NCI-H226 (cell line): ENCODE measurements at places on chromosomes 2 and 18.

DNA sequence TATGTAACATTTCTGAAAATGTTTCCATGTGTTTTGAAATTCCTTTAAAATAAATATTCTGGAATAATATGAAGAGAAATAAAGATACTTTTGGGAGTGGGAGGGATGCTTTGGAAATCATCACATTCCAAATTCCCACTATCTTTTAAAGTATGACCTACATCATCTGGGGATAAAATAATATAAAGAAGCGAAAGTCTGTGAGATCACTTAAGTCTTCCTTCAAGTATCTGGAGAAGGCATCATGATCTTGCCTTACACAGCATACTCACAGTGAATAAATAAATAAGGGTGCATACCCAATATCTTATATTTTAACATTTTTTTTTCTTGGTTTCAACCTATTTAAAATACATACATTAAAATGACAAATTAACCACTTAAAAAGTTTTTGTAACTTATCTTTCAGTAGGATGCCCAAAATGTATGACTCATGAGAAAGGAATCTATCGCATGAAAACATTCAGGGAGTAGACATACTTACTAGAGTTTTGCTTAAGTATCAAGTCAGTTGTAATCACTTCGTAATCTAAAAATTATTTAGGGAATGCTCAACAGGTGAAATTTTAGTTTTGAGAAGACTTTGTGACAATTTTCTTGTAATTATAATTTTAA lies 248.3 kb upstream of the COL3A1 start:
- DNase-seq = peak; percentile 80

- no peak for DNase-seq
Measured at GRCh38 chr2:104047516-104047915, 806.4 kb upstream of the POU3F3 start.

GRCh38 chr2:196112418-196113034 lies 43.9 kb upstream of the DNAH7 start:
- DNase-seq = peak; percentile 68

DNA sequence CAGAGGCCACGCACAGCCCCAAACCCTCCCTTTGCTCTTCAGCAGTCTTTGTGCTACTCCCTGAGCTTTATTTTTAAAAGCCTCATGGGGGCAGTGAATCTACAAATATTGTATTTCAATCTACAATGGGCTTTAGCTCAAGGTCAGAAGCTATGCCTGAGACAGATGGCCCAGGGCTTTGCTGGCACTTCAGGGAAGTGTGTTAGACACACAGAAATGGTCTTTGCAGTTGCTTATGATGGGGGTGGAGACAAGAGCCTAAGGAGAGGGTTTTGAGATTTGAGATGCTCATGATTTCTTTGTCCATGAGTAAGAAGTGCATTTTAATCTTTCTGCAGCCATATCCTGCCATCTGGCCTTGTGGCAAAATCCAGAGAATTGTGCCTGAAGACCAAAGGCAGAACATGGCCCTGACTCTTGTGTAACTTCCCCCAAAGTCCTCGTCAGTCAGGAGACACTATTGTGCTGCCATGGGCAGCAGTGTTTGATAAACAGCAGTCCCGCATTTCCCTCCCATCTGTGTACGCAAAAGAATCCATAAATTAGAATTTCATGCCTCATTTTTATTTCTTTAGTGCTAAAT lies 92.6 kb downstream of the VAPA start:
- no peak for DNase-seq

- no peak for DNase-seq
Measured at GRCh38 chr18:48734460-48734859, 195.6 kb downstream of the CTIF start.

DNA sequence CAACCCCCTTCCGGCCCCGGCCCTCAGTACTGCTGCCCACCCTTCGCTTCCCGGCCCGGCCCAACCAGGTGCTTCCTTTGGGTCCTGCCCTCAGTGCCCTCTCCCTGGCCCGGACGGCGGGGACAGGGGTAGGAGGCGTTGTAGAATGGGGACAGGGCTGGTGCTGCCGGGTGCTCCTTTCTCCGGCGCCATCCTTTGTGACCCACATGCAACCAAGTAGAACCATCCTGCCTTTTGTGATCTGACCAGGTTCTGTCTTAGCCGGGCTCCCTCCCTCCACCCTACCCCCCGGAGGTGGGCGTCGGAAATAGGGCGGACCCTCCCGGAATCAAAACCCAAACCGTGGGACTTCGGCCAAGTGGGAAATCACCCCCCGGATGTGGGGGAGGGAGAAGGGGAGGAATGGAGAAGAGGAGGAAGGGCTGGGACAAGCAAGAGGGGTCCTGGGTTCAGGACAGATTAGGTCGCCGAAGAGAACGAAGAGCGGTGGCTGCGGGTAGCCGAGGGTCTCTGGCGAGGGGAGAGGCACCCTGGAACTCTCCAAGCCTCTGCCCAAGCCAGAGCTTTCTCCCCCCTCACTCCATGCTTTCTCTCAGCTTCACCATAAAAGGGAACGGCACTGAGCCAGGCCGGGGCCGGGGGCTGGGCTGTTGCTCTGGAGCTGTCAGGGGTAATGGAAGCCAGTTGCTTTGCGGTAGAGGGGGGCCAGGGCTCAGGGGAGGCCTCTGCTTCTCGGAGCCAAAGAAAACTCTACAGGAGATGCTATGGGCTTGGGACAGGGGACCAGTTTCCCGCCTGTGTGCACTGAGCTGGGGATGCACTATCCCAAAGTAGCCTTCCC lies 756 bp upstream of the OST4 start:
- DNase-seq = no peak

GRCh38 chr2:152598975-152599759 lies 118.1 kb downstream of the PRPF40A start:
- no peak for DNase-seq

- no peak for DNase-seq
Measured at GRCh38 chr2:37355735-37356134, 11.3 kb downstream of the QPCT start.

DNA sequence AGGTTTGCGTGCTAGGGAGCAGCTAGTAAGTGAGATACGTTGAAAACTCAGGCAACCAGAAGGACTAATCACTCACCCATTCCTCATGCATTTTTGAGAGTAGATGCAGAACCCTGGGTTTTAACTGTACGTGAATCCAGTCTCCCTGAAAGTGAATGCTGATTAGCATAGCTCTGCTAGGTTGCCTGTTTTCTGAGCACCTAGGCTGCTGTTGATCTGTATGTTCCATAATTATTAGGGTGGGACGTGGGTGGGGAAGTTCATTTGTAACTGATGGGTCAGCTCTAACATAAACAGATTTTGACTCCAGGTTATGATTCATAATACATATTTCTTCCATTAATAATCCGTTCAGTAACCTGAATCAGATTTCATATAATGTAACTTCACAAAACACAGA lies 379.0 kb upstream of the FANCL start:
- no peak for DNase-seq

GRCh38 chr18:64027931-64028695 lies 58.2 kb downstream of the SERPINB8 start:
- DNase-seq = no peak

- DNase-seq = no peak
Measured at GRCh38 chr2:85323351-85323987, 4.3 kb downstream of the TGOLN2 start.

DNA sequence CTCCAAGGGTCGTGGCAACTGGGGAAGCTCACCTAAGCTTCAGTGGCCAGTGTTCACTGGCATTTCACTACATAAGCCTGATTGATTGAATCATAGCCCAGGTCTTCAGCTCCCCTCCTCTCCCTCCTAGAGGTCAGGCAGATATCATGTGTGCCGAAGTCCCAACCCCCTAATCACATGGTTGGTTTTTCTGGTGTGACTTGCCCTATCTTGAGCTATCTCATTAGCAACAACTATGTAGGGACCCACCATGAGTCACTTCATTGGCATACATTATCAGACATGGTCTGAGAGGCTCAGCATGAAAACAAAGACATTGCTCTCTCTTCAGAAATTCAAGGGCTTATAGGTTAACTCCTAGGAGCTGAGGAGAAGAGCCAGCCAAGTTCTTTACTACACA lies 76.8 kb downstream of the LYPD1 start:
- DNase-seq = no peak

DNA sequence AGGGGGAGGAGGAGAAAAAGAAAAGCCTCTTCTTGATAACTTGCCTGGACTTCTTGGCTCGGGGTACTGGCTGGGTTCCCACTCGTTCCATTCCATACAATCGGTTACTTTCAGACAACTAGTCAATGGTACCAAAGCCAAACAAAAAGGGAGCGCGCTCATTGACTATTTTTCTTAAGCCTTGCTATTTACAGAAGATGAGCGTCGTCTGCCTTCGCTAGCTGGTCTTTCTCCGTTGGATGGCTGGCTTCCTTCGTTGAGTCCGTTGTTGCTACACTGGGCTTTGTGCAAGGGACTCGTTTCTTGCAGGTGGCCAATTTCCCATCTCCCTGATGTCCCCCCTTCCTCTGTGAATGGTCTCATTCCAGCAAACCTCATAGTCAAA lies 260.4 kb downstream of the ZNF516 start:
- no peak for DNase-seq

DNA sequence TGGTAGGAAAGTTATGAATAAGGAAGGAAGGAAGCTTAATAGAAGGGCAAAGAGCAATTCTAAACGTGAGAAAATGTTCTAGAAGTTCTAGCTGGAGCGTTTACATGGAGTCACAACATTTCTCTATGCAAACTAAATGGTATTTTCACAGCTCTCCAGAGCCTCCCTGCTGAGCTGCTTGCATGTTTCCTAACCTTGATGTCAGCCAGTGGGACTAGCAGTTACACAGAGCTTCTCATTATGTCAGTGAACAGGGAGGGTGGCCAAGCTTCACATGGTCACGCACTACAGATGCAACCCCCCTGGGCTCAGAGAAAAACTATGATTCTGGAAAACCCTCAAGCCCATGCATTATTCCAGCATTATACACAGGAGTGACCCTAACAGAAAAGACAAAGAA lies 153.4 kb upstream of the CCDC150 start:
- no peak for DNase-seq

DNA sequence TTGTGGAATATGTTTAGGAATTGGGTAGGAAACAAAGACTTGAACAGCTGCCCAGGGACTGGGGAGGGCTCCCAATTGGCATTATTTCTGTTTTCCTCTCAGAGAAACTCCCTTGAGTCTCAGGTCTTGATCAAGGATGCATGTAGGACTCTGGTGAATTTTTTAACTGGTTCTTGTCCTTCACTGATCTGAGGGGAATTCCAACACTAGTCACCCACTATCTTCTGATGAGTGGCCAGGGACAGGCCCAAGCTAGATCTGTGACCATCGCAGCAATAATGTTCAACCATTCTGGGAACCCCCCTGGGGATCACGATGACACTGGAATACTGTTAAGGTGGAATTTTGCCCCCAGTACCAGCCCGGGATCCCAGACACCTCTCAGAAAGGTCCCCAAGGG lies 132.0 kb downstream of the SH3BP4 start:
- DNase-seq = no peak

DNA sequence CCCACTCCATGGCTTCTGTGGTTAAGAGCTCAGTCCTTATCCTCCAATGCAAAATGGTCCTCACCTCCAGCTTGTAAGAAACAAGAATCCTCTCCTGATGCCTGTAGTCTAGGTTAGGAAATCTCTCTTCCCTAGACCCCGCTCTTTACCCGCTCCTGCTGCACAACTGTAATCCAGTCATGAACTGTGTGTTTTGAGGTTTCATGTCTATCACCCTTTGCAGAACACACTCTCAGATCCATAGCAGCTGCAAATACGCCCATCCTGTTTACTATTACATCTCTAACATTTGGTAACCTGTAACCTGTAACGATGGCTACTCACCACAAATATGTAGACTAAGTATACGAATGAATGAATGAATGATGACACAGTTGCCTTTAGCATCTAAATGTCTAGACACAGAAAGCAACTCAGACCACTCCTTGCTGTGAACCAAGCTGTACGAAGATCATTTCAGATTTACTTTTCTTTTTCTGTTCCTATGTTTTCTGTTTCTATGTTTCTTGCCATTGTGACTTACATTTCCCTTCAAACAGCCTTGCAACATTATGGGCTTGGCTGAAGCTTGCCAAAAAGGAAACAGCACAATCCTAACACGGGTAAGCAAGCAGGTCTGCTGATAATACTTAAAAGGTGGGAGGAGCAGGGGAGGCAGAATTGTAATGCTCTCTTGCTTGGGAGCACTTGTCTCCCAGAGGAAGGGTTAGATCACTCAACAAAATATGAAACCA lies 53.7 kb downstream of the EPHA4 start:
- peak; percentile 76 for DNase-seq

DNA sequence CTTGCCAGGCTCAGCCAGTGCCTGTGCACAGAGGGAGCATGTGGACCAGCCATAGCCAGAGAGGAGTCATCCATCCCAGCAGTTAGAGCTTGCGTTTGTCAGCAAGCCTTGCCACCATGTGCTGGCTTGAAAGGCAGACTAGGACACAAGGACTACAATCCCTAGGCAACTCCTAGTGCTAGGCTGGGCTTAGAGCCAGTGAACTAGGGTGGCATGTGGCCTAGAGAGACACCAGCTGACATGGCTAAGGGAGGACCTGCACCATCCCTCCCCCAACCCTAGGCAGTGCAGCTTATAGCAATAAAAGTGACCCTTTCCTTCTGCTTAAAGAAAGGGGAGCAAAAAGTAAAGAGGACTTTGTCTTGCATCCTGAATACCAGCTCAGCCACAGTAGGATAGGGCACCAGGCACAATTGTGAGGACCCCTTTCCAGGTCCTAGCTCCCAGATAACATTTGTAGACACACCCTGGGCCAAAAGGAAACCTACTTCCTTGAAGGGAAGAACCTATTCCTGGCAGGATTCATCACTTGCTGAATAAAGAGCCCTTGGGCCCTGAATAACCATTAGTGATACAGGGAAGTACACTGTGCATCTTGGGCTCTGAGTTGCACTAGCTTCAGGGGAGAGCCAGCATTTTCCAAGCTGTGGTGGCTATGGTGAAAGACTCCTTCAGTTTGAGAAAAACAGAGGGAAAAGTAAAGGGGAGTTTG lies 38.7 kb upstream of the UXS1 start:
- DNase-seq = no peak

GRCh38 chr2:101367508-101367907 lies 19.8 kb downstream of the CREG2 start:
- DNase-seq = no peak

GRCh38 chr2:71380665-71381064 lies 49.1 kb downstream of the ZNF638 start:
- peak; percentile 58 for DNase-seq

GRCh38 chr18:70464343-70465114 lies 175.7 kb downstream of the SOCS6 start:
- no peak for DNase-seq

- no peak for DNase-seq
Measured at GRCh38 chr2:240591784-240592183, 5.2 kb downstream of the CAPN10 start.

DNA sequence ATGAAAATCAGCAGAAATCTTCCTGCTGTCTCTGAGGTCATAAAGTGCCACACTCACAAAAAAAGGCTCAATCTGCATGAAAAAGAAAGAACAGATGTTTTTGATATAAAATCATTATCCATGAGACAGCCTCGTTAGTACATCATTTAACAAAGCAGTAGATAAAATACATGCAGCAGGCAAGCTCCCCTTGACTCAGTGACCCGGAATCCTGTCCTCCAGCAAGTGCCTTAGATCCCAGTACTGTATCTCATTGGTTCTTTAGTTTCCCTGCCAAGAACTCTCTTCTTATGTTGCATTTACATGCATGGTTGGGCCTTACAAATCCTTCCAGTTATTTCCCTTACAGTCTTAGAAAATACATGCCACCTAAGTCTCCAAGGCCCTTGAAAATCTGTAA lies 148.9 kb upstream of the CCDC195 start:
- DNase-seq = no peak

- no peak for DNase-seq
Measured at GRCh38 chr18:29083545-29083944, 906.6 kb upstream of the CDH2 start.
